ENCODE measurements at places on chromosomes 2 and 18.

GRCh38 chr2:172753610-172754009, 18.0 kb downstream of the RAPGEF4 start:
- DNase-seq, result no peak

DNA sequence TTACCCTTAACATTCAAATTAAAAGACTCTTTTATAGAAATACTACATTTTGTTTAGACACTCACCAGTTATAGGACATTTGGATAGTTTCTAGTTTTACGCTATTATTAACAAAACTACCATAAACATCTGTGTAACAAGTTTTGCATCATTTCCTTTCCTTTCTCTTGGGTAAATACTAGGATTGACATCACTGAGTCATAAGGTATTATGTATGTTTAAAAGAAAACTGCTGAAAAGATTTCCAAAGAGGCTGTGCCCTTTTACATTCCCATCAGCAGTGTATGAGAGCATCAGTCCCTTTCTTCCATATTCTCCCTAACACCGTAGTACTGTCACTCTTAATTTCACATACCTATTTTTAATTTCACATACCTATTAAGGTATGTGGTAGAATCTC, 130.6 kb downstream of the USP34 start:
- DNase-seq, result no peak

- DNase-seq, result no peak
Measured at GRCh38 chr2:60104514-60105505, 448.6 kb downstream of the BCL11A start.

DNA sequence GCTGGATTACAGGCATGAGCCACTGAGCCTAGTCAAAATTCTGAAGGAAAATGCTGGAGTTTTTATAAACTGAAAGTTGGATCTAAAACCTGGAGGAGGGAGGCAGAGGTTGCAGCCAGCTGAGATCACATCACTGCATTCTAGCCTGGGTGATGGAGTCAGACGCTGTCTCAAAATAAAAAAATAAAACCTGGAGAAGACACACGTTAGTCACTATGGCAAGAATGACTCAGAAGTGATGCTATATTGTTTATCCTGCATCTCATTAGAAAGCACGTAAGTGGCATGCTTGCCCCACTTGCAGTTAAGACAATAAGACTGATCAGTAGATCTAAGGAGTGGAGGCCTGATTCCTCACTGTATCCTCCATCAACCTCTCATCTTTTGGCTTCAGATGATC, 106.6 kb upstream of the STON1 start:
- DNase-seq, result no peak

DNA sequence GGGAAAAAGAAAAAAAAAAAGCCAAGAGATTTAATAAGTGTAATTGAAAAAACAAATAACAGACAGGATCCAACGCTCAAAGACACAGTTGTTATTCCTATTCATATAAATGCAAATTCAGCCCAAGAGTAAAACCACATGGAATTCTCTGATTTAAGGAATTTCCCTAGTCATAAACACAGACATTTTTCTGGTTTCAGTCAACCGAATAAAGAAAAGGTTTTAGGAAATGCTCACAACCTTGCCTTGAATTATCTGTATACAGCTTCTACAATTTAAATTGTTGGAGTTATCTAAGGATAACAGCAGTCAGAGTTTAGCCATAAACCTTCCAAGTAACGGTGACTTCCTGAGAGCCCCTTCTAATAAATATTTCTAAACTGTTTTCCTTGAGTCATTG, 122.7 kb downstream of the VWC2L start:
- no peak for DNase-seq

GRCh38 chr2:96524482-96525210, 11.9 kb upstream of the ARID5A start:
- DNase-seq, result no peak

- DNase-seq, result no peak
Measured at GRCh38 chr2:221318376-221319130, 253.6 kb downstream of the EPHA4 start.

GRCh38 chr2:51881673-51882072, 849.7 kb upstream of the NRXN1 start:
- no peak for DNase-seq

DNA sequence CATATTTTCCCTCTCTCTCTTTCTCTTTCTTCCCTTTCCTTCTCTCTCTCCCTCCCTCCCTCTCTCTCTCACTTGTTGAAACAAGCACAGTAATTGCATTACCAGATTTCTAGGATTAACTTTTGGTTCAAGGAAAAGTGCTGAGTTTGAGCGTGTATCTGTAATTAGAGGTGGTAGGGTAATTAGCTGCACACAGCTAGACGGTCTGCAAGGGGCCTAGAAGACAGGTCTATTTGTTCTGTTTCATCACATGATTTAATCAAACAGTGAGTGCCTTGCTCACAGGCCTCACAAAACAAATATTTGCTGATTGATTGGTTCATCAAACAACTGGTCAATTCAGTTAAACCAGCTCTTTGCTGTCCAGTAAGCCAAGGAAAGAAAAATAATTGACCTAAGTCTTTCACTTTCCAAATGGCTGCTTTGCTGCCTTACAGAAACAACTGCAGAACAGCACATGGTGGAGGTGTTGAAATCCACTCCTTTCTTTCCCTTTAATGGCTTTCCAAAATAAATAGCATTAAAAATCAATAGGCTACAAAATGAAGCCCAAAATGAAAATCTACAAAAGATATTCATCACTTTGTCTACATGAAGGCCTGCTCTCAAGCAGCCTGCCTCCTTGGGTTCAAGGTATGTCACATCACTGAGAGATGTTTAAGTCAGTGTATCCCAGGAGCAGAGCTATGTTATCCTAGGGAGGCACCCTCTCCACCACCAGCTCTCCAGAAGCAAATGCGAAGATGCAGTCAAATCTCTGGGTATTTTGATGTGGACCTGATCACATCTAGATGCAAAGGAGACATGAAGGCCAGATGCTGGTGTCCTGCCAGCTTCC, 264.4 kb upstream of the SIX2 start:
- no peak for DNase-seq

DNA sequence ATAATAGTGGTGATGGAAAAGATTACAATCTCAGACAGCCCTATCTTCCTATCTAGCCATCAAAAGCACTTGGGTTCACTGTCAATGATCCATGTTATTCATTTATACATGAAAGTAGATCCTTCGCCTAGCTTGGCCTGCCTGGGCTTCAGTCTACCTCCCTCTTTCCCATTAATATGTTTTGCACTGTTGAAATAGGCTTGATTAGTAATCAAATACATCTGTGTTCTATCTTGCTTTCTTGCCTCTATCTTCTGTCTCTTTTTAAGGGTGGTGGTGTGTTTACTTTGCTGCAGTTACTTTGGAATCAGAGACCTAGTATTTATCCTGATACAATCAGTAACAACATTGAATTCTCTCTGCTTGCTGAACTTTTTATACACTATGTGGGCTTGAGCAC, 521.2 kb downstream of the TNS1 start:
- no peak for DNase-seq

DNA sequence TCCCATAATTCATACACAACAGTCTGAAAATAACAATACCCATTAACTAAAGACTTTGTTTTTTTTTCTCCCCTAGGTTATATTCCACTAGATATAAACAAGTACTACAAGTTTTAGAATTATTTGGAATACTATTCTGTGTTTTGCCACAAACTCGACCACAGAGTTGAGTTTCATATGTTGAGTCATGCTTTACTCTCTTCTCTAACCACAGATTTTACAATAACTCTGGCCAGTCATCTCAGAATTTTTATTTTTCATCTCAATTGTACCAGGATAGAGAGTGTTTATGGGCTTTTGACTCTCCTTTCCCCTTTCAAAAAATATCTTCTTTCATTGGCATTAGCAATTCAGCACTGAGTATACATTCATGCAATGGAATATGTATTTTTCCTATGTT, 348.7 kb upstream of the GALNT5 start:
- no peak for DNase-seq

- no peak for DNase-seq
Measured at GRCh38 chr2:217924346-217924901, 78.4 kb downstream of the TNS1 start.

DNA sequence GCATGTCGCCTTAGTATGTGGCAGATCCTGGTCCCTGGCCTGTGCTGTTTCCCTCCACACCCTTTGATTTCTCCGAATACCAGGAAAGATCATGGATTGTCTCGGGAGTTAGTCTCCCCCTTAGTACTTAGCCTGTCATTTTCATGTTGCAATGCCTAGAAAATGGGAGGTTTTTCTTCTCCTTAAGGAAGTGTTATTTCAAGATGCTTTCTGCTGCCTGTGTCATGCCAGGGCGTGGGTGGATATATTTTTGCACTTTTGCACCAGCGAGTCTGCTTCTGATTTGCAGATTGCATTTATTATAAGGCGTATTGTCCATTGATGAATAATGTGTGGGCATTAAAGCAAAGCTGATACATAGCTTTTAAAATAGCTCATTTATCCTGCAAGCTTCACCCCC, 223.5 kb downstream of the NEDD4L start:
- no peak for DNase-seq

DNA sequence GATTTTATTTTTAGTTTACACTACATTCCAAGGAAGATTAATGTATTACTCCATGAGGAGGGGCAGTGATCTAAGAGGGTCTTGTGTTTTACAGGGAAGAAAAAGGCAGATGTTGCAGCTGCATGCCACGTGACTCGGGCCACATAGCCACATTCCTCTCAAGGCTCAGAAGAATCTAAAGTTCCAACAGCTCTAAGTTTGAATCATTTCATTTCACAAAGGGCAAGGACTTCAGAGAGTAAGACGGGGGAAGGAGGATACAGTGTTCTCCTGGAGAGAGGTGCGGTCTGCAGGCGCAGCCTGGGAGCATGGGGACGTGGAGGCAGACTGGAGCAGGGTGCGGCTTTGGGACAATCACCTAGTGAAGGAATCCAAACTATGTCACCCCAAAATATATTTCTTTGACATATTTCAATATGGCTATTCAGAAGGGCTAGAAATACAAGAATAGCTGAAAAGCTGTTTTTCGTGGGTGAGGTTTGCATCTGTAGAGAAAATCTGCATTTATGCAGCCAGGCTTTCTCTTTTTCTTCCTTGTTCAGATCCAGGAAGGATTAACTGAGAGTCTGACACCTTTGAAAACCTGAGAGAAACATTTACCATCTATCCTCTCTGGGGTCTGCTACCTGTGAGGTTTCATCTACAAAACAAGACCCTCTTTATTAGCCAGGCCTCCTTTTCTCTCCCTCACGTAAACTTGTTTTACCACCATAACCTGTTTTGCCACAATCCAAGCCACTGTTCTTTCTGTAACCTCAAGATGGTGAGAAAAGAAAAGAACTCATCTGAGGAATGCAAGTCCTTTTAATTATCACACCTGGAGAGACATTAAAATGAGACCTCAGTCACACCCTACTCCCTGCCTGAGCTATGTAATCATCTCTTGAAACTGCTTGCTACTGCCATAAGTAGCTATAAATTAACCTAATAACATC, 165.1 kb upstream of the NDUFV2 start:
- no peak for DNase-seq

- no peak for DNase-seq
Measured at GRCh38 chr2:120105360-120105759, 92.5 kb downstream of the EPB41L5 start.

DNA sequence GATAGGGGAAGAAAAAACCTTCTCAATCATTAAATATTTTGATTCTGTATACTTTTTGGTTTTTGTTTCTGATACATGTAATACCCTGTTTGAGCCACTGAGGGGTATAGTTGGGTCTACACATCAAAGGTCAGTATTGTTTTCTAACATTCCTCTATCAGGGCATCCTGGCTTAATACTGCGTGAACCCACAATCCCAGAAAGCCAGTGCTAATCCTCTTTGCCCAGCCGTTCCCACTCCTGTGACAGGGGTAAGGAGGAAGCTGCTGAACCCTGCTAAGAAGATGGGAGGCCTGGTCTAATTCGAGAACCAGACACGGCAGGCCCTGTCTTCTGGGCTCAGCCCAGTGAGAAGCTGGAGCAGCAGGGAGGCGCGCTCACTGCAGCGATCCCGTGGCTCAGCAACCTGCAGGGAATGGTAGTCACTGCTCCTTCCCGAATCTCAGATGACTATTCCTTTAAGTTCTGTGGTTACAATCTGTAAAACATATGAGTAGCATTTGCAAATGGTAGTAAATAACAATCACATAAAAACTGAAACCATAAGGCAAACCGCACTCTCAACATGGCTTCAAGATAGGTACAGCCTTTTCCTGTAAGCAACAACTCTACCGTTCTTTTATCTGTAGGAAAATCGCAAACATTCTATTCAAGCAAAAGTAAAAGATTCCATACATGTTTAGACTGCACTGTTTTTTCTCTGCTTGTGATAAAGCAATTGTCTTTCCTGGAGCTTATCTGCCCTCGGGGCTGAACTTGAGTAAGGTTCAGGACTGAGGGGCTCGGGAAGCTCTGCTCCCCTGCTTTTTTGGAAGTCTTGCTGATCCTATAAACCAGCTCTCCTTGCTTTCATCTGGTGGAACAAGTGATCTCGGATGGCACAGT, 87.0 kb downstream of the EPB41L3 start:
- DNase-seq, result no peak

- no peak for DNase-seq
Measured at GRCh38 chr2:172811027-172811426, 75.4 kb downstream of the RAPGEF4 start.

GRCh38 chr2:16130541-16130880, 190.2 kb downstream of the MYCN start:
- DNase-seq, result no peak

- DNase-seq, result no peak
Measured at GRCh38 chr18:57802213-57803102, 657 bp downstream of the ATP8B1 start.

GRCh38 chr2:224126003-224126402, 86.9 kb upstream of the SERPINE2 start:
- DNase-seq, result no peak

GRCh38 chr2:114553027-114553426, 110.6 kb downstream of the DPP10 start:
- no peak for DNase-seq

- DNase-seq, result no peak
Measured at GRCh38 chr2:172701250-172701649, 34.4 kb upstream of the RAPGEF4 start.

DNA sequence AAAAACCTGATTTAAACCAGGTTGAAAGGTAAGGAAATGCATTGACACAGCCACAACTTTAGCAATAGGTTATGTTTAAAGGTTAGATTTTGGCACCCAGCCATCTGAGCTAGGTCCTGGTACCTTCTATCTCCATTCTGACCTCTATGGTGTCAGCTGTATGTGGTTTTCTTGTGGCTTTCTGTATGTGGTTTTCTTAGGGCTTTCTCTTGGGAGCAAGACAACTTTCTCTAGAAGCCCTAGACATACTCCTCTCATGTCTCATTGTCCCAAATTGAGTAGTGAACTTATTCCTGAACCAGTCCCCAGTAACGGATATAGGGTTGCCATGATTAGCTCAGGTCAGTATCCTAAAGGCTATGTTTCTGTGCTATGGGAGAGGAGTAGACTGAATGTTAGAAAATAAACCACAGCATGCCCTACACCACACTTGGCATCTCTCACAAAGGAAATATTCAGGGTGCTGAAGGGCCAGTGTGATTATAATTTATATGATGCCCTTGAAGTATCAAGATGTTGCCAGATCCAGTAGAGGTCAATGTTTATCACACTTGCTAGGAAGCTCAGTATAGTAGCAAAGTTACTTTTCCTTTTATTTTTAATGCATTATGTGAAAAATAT, 176.1 kb downstream of the CAPN13 start:
- no peak for DNase-seq
